ENCODE measurements at places on chromosomes 5 and 9.

- no peak for DNase-seq
These were observed 164.5 kb downstream of the GAS1 start for GRCh38 chr9:86782831-86783230.

DNA sequence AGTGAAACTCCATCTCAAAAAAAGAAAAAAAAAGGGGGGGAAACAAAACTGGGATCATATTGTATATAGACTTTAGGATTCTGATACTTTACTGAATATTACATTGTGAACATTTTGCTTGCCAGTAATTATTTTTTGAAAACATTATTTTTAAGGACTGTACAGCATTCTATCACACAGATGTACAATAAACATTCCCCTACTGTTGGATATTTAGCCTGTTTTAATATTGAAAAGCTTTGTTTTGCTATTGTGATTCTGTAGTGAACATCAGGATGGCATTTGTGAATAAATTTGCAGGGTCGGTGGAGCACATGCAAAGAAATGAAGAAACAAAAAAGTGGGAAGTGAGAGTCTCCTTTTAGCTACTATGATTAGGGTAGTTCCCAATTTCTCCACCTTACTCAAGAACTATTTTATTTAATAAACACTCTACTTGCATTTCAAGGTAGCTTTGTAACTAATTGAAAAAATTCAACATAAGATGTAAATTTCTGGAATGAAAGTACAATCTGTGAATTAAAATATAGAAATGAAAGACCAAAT, 18.7 kb downstream of the RASGRF2 start:
- DNase-seq, result no peak

DNA sequence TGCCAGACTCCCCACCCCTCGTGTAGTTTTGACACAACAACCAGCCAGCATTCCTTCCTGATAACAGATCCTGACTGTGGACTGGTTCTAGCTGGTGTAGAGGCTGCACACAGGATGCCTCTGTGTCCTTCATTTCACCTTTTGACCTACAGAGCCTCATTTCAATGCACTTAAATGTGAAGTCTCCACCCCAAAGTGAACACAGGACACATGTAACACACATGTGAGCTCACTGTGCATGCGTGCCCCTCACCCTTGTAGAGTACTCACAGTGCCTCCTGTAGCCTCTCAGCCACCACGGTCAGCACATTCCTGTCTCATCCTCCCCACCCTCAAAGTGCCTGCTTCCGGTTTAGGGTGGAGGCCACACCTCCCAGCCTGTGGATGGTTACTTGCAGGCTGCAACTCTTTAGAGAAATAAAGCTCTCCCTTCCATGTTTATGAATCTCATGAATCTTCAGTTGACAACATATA, 11.6 kb upstream of the NKD2 start:
- DNase-seq, result no peak

GRCh38 chr9:98108531-98109031, 10.4 kb downstream of the TRIM14 start:
- DNase-seq, result no peak

DNA sequence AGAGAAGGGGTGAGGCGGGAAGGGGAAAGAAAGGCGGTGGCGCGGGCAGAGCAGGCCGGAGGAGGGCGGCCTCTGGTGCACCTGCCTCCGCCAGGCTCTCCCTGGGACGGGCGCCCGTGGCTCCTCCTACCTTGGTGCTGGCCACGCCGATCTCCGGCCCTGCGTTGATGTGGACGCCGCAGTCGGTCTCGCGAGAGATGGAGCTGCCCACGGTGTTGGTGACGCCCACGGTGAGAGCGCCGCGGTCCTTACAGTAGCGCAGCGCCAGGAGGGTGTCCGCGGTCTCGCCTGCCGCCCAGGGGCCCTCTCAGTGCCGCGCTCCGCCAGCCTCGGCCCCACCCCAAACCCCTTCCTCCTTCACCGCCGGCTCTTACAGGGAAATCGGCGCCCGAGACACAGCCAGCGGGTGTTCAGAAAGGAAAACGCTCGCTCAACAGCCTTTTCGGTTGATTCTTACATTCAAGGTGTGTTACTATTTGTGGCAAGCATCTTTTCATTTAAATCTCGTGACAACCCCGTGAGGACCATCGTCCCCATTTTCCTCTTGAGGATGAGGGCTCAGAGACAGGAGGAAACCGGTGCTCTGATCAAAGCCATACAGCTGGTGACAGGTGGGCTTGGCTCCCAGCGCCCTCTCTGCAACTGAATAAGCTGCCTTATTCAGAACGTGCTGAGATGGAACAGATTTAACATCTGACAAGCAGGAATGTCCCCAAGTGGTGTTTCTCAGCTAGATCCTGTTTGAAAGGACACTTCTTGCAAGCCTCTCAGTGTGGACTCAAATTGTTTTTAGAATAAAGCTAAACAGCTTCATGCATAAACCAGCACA, 22.0 kb upstream of the MAPK9 start:
- DNase-seq, result no peak

- no peak for DNase-seq
These were observed 2.8 kb downstream of the GALNT10 start for GRCh38 chr5:154193283-154193682.

- no peak for DNase-seq
These were observed 561.3 kb upstream of the WWC1 start for GRCh38 chr5:167730121-167730520.

DNA sequence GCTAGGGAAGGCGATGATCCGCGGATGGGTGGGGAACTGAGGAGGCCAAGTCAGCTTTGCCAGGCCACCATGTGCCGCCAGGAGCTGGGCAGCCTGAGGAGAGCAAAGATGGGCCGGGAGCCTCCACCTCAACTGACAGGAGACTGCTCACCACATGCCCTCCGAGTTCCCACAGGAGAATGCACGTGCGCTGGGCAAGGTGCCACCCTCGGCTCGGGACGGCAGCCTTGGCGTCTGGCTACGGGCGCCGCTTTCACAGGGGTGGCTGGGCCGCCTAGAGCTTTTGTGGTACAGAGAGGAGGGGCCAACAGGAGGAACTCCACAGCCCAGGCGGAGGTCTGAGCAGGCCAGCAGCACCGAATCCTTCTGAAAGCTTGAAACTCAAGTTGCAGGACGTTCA, 5.3 kb upstream of the TBC1D9B start:
- DNase-seq, result no peak

- DNase-seq, result no peak
These were observed 772.0 kb upstream of the FAM174A start for GRCh38 chr5:99763021-99763774.

DNA sequence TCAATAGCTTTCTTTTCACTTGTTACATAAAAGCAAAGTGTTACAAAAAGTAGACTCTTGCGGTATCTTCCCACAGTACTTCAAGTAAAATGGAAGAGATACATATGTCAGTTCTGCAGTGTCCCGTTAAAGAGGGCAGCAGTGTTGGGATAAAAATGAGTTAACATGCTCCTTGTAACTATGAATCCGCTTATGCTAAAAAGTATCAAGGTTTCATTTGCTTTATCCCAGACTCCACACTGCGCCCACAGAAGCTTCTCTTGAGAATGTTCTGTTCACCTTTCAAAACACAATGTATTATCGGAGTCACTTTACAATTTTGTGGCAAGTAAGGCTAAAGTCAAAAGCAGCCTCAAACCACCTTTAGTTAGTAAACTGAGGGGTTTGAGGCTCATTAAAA, 790 bp downstream of the PTAR1 start:
- DNase-seq, result no peak

DNA sequence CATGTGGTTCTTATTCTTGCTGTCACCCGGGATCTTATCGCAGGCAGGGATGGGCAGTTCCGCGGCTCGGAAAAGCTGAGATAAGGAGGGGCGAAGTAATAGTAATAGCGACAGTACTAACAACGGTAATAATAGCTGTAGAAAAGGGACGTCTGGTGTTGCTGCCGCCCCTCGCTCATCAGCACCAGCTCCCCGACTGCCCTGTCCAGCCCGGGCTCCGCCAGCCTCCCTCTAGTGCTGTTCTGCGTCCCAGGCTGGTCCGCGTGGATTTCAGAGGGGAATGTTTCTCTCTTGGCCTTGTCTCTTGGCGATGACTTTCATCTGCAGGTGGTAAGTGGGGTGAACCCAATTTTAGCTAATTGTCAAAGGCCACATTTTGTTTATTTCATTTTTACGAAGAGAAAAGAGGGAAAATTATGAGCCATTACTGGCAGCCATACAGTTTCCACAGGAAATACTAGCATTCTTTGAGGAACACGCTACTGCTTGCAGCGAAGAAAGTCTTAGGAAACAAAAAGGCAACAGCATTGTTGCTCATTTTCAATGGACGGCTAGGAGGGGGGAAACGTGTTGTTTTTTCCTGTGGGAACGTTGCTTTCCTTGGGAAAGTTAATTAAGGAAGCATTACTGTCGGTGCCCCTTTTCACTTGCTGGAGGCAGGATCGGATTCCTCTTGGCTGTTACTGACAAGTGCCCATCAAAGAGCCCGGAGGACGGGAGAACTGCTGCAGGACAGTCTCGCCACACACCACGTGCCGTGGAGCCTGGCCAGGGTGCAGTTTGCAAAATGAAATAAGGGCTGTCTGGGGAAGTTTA, 762 bp downstream of the SNCAIP start:
- DNase-seq, result no peak

DNA sequence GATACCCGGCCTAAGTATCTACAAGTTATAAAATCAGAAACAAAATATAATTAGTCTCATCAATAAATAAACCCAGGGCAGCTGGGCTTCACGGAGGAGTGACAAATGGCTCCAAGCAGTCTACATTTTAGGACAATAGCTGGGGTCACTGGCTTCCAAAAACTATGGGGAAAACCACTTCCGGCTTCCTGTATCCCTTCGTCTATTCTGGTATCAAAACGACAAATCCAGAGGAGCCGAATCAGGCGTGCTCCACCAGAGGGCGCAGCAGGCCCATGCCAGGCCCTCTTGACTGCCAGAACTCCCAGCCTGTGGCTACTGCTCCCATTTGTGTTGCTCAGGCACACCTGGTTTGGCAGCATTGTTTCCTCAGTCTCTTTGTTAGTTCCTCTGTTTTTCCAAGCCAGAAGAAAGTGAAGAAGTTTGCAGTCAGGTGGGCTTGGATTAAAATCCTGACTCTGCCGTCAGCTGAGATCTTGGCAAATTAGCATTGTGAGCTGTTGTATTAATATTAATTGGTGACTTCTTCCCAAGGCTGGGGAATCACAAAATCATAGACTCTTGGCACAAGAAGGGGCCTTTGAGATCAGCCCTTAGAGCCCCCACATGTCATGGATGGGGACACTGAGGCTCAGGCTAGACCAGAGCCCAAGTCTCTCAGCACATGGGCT, 11.6 kb upstream of the RAB14 start:
- DNase-seq, result peak; percentile 52

GRCh38 chr9:87226896-87227295, 270.8 kb upstream of the DAPK1 start:
- no peak for DNase-seq

DNA sequence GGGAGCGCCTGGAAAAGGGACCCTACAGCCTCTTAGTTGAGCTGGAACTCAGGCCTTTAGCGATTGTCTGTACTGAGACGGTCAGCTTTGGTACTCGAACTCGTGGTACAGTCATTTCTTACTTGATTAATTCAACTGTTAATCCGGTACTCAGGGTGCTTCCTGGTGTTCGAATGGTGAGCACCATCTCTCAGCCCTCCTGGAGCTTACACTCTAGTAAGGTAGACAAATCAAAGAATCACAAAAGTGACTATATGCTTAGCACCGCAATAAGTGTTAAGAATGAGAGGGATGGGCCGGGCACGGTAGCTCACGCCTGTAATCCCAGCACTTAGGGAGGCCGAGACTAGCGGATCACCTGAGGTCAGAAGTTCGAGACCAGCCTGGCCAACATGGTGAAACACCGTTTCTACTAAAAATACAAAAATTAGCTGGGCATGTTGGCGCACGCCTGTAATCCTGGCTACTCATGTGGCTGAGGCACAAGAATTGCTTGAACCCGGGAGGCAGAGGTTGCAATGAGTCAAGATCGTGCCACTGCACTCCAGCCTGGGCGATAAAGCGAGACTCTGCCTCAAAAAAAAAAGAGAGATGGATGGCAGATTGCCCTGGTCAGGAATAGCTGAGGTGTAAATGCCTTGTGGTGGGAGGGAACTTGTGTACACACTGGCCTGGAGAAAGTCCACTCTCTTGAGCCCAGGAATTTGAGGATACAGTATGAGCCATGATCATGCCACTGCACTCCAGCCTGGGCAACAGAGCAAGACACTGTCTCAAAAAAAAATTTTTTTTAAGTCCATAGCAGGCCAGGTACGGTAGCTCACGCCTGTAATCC, 981 bp downstream of the TCOF1 start:
- no peak for DNase-seq

DNA sequence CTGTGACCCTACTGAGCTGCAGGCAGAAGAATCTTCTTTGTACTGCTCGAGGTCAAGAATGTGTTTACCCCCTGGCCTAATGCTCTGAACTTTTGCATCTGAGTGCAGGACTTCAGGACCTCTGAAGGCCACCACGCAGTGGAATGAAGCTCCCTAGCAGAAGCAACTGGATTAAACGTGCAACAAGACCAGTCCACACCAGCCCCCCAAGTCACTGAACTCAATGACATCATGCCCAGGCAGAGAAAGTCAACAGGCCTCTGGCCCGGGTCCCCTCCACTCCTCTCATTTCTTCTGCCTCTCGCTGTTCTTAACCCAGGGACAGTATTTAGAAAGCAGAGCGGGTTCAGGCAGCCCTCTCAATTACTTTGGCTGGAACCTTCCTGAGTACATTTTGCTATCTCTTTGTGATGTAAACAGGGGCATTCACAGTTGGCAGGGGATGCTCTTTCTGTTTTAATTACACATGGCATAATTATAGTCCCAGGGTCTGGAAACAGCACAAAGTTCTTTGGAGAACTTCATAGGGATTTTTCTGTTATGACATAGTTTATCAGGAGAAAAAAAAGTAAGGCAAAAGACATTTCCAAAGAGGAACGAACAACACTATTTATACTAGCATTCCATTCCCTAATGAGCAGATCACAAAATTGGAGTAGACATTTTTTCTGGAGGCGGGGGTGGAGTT, 108.2 kb upstream of the SPATA31D4 start:
- no peak for DNase-seq

- no peak for DNase-seq
These were observed 236.1 kb downstream of the CETN3 start for GRCh38 chr5:90173299-90174030.

GRCh38 chr5:55624841-55625588, 87.1 kb downstream of the SLC38A9 start:
- no peak for DNase-seq

- DNase-seq, result no peak
These were observed 579 bp upstream of the FAM78A start for GRCh38 chr9:131276891-131277286.

- DNase-seq, result no peak
These were observed 148.2 kb downstream of the SMARCA2 start for GRCh38 chr9:2163231-2163885.

DNA sequence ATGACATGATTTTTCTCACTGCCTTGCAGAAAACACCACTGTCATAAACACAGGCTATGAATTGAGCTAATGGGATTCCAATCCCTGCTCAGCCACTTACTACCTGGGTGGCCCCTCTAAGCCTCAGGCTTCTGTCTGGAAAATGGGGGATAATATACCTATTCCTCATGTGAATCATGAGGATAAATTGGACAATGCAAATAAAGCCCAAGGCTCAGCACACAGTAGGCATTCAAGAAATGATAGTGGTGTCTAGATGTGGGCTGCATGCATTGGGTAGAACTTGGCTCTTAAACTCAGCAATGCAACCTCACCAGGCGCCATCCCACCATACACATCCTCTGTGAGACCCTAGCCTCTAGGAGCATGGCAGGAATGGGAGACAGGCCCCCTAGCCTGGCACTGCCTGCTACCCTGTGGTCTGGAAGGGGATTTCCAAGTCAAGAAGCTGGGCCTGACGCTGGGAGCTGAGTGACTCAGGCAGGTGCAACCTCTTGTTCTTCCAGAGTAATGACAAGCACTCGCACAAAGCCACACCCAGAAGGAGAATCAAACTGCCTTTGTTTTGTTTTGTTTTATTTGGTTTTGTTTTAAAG, 2.3 kb upstream of the TNIP1 start:
- no peak for DNase-seq

Data from 8988T (cell line).